Bronchial epithelial cell (primary cell): ENCODE measurements at places on chromosomes 6 and 20.

DNA sequence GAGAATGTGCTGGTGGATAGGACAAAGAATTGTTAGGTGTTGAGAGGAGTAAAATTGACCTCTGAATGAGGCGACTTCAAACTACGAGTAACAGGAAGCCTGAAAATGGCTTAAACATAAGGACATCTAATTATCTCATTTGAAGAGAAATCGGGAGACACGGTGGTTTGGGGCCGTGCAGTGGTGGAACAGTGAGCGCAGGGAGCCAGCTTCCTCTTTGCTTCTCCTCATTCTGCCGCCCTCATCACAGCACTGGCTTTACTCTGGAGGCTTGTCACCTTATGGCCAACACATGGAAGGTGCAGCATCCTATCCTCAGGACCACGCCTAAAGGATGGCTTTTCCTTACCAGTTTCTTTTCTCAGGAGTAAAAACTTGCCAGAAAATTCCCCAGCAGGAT lies 114.3 kb downstream of the B3GAT2 start:
- DNase-seq = no peak

- no peak for DNase-seq
Observed at GRCh38 chr6:142384519-142385254, 82.9 kb downstream of the ADGRG6 start.

DNA sequence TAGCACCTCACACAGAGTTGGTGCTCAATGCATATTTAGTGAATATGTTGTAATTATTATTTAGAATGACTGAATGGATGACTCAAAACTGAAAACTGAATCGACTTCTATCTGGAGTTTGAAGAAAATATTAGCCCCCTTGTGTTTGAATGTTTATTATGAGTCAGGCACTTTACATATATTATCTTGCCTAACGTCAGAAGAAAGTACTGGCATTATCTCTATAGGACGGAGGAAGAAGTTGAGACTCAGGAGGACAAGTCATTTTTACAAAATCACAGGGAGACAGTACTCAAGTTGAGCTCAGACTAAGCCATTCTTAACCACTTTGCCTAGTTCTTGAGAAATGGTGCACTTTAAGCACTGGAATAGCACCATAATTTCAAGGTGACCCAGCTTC lies 684.0 kb downstream of the UTRN start:
- peak; percentile 80 for DNase-seq

- DNase-seq = peak; percentile 57
Observed at GRCh38 chr6:73652637-73653570, 888 bp downstream of the SLC17A5 start.

- no peak for DNase-seq
Observed at GRCh38 chr6:20715135-20715806, 181.0 kb downstream of the CDKAL1 start.

- DNase-seq = no peak
Observed at GRCh38 chr20:23313271-23313670, 37.3 kb upstream of the NXT1 start.

DNA sequence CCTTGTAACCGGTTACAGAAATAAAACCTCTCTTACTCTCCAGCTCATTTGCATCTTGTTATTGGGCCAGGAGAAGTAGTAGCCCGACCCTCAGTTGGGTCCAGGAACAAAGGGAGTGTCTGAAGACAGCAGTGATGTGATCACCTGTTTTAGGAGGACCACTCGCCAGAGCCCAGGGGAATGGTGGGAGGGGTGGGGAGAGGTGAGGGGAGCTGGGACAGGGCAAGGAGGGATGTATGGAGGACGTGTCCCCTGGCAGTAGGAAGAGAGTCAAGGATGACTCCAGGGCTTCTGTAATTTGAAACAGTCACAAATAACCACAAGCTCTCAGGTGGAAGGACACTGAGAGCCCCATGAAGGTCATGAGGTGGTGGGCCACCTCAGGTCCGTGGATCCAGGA lies 1.4 kb upstream of the PCMTD2 start:
- DNase-seq = no peak
